ENCODE measurements at places on chromosomes 3 and 15.

DNA sequence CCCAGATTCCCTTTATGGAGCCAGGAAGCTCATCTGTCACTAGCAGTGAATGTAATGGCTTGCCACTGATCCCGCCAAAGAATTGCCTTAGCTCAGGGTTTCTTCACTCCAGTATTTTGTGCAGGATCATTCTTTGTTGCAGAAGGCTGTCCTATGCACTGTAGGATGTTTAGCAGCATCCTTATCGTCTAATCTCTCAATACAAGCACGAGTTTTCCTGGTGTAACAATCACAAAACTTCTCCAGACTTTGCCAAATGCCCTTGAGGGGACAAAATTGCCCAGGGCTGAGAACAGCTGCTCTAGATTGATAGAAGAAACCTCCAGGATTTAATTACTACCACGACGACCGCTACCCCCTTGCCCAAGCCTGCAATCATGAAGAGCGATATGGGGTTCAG is 6.8 kb upstream of the SHQ1 start:
- DNase-seq, result no peak

- no peak for DNase-seq
Measured at GRCh38 chr3:170012683-170013400, 25.0 kb upstream of the GPR160 start.

DNA sequence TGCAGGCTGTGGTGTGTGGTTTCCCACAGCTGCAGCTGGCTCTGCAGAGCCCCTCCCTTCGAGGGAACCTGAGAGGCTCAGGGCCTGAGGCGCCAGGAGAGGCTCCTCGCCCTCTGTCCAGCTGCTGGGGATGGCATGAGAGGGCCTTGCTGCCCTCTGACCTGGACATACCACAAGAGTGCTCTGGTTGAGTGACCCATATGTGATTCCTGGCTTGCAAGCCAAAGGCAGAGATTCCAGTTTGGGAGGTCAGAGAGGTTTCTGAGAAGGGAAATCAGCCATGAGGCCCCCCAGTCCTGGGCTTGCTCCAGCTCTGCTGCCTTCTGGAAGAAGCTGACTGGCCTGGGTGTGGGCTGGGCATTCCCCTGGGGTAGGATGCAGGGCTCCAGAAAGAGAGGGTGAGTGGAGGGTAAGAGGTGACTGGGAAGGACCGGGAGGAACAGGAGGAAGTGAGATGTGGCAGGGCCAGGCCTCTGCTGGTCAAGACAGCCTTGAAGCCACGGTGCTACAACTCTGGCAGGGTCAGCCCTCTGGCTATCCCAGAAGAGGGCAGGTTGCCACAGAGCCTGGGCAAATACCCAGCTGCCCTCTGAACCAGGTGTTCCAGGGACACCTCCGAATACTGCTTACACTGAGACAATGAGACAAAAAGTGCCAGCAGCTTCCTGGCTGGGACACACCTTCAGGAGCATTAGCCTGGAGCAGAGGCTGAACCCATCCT is 16.0 kb upstream of the SRP14 start:
- DNase-seq, result no peak

DNA sequence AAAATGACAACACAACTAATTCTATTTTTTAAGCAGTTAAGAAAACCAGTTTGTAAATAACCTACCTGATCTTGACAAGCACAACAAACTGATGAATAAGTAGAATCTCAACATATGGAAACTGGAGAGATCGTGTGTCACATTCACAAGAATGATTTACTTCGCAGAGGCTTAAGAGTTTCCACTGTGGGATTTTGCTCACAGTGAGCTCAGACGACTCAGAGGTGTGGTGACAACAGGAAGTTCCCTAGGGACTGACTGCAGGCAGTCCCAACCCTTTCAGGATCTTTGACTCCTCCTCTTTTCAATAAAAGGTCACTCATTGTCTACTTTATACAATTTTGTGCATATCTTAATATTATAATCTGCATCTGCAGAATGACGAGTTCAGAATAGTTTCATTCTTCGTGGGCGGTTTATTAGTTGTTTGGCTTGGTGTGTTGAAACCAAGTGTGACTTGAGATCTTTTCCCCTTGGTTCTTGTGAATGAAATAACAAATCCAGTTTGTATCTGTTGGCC is at the start of gene LIPH:
TSS of gene LIPH (minus strand) at position 231 of the 520 bp plus-strand sequence. CDS start at position 114, 117 bp downstream.
- no peak for DNase-seq

DNA sequence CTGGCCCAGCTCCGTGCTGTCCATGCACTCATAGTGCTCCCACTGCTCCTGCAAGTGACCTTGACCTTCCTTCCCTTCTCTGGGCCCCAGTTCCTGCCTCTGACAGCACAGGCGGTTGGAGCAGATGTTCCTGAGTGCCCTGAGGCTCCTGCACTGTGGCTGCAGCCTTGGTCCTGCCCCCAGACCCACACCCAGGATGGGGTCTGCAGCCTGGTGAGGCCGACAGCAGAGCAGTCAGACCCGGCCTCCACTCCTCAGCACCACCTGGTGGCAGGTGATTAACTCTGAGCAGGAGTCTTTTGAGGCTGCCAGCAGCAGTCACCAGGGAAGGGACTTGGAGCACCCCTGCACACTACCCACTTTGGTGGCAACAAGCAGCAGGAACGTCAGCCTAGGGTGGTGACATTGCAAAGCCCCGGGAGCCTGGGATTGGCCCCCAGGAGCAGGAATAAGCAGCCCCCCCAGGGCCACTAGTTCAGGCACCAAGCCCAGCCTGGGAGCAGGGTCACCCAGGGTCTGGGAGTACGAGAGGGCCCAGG is 64.6 kb downstream of the CYP11A1 start:
- no peak for DNase-seq

DNA sequence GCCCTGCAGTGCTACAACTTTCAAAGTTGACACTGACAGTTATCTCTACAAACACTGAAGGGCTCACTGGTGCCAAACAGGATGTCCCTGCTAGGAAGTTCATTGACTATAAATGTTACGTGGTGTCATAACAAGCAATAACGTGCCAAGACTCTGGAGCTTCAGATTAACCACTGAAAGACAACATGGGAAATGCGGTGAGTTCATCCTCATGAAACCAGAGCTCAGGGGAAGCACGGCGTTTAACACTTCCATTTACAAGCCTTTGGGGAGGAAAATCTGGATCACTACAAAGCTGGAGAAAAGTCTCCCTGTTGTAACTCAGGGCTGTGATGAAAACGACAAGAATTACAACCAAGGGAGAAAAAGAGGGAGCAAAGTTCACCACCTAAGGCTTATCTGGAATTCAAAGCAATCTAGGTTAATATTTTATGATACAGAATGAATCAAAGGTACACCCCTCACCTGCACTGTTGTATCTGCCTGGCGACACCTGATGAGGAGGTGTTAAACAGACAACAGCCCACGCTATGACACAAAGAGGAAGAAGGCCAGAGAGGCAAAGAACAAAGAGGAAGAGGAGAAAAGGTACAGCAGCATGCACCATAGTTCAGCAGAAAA is 27.0 kb downstream of the SHQ1 start:
- no peak for DNase-seq

DNA sequence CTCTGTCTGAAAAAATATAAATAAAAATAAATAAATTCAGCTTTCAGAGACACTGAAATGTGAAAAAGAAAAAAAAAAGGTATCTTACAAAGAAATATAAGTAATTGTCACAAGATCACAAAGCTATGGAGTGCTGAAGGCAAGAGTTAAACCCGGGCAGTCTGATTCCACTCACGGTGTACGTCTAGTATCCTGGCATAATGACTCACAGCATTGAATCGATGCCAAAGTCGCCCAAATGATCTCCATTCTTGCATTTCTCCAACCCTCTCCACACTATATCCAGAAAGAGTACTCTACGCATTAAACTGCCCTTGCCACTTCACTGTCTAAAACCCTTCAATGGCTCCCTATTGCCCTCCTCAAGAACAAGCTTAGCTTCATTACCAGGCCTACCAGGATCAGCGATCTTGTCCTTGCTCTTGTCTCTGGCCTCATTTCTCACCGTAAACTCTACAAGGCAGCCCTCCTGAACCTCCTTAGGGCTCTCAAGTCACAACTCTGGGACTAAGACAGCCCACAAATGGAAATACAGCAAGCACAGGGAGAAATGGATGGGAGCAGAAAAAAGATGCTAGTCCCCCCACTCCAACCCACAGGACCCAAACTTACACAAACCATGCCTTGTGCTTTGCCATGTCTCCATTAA is 7.7 kb downstream of the SUCLG2 start:
- no peak for DNase-seq

DNA sequence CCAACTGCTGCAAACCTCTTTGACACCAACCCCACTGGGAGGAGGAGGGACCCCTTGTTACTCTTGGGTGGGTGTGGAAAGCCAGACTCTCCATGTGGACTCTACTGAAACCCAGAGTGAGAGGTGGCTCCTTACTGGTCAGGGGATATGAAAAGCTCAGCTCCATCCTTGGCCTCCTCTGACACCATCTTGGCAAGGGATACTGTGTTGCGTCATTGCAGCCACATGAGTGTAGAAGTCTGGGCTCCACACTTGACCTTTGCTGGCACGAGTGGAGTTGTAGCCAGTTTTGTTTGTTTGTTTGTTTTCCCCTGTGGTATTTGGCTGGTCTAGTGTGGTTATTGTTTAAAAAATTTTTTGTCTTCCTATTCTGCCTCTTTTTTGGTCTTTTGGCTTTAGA is 289.1 kb downstream of the GAP43 start:
- DNase-seq, result no peak

DNA sequence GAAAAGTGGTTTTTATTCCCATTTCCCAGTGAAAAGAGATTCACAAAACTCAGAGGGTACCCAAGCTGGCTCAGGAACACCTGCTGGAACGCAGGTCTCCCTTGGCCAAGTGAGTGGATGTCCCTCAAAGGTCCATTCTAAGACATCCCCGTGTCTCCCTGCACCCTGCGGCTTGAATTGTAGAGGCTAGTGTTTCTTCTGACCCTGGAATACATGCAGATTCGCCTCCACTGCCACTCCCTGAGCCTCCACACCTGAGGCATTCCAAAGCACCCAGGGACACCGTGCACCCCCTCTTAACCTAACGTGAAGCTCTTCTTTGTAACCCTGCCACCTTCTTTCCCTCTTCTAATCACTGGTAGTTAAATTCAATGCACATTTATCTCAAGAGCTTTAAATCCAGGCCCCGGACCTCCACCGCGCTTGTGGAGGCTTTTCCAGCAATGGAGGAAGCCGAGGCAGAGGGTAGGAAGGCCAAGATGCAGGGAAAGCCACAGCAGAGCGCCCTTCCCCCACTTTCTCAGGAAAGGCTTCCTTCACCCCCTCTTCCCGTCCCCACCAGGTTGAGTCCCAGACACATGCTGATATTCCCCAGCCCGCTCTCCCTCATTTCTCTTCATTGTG is 590 bp upstream of the ITGA11 start:
- no peak for DNase-seq

GRCh38 chr3:117145677-117146076 is 436.1 kb downstream of the TUSC7 start:
- DNase-seq, result no peak

DNA sequence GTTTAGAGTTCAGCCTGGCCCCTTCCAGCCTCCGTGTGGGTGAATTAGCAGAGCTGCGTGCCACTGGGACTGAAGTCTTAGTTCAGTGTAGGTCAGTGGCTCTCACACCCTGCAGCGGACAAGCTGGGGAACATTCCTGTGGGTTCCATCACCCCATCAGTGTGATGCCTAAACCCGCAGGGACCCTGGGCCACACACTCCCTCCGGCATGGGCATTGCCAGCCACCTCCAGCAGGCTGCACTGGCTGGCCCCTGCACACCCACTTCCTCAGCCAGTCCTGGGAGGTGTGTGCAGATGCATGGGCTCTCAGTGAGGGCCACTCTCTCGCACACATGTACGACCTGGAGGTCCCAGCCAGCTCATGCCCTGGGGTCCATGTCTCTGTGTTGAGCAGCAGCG is 32.1 kb upstream of the TOPBP1 start:
- no peak for DNase-seq

DNA sequence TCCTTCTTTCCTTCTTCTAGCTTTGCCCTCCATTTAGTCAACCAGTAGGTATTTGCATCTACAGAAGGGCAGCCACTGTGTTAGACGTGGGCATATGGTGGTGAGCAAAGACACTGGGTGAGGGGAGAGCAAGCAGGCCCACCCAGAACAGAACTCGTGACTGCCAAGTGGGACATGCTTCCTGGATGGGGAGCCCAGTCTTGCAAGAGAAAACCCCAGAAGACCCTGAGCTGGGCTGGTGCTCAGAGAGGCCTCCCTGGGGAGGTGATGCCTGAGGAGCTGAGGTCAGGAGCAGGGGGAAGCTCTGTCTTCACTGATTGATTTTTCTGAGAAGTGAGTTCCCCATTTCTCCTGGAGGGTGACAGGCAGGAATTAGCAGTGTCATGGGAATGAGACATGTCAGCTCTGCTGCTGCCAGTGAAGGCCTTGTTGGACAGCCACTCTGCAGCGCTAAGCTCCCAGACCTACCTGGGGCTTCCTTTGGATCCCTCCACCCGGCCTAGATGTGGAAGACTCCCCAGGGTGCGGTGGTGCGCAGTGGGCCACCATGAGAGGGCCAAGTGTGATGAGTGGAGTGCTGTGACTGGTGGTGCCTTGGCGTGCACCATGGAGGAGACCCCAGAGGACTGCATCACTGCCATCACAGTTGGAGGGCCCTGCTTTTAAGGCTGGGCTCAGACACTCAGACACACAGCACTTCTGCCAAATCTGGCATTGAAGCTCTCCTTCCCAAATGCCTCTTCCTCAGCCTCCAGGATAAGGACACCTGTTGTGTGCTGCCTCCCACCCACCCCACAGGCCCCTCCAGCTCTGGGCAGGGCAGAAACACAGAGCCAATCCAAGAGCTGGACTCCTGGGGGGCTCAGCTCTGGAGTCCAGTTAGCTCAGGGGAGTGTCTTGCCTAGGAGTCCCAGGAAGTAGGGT is 40.0 kb upstream of the TOPBP1 start:
- no peak for DNase-seq

DNA sequence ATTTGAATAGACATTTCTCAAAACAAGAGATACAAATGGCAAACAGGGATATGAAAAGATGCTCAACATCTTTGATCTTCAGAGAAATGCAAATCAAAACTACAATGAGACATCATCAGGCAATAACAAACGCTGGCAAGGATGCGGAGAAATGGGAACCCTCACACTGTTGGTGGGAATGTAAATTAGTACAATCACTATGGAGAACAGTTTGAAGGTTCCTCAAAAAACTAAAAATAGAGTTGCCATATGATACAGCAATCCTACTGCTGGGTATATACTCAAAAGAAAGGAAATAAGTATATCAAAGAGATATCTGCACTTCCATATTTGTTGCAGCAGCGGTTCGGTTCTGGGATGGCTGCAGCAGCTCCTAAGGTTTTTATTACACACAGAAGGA is 16.8 kb upstream of the LARS2 start:
- no peak for DNase-seq

Measured in esophagus squamous epithelium (tissue), 5 donors.